ENCODE measurements at places on chromosomes 13 and 19.

- peaks cover 30% of the 10 kb centered on the region for H3K4me1 ChIP-seq
- H3K27me3 ChIP-seq: peaks cover 94% of the 10 kb centered on the region
- no peak overlapping the region for H3K27ac ChIP-seq
Observed at GRCh38 chr19:7864690-7865074, 9.5 kb downstream of the PRR36 start.

DNA sequence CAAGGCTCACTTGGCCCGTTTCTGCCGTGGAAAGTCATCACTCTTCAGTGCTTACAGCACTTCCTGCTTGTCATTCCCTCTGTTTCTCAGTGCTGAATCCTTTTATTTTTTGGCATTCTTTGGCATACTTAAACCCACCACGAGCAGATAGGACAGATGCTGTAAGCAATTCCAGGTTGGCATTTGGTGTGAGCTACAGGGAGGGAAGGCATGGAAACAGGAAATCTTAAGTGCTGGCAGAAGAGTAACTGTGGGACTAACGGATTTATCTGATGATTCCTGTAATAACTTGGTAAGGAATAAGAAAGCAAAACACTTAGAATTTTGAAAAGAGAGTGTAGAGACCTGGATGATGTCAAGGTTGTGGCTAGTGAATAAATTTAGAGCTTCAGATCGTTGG is 273.4 kb downstream of the GPC6 start:
- DNase-seq: no peak
- no peaks in the 10 kb centered on the region for H3K27me3 ChIP-seq
- H3K4me3 ChIP-seq: no peak overlapping the region

GRCh38 chr13:112341976-112342735 is 34.0 kb upstream of the SPACA7 start:
- no peak overlapping the region for H3K4me3 ChIP-seq
- no peaks in the 10 kb centered on the region for H3K4me1 ChIP-seq
- H3K36me3 ChIP-seq: no peaks in the 10 kb centered on the region
- peaks cover 36% of the 10 kb centered on the region for H3K27me3 ChIP-seq
- no peak for DNase-seq

DNA sequence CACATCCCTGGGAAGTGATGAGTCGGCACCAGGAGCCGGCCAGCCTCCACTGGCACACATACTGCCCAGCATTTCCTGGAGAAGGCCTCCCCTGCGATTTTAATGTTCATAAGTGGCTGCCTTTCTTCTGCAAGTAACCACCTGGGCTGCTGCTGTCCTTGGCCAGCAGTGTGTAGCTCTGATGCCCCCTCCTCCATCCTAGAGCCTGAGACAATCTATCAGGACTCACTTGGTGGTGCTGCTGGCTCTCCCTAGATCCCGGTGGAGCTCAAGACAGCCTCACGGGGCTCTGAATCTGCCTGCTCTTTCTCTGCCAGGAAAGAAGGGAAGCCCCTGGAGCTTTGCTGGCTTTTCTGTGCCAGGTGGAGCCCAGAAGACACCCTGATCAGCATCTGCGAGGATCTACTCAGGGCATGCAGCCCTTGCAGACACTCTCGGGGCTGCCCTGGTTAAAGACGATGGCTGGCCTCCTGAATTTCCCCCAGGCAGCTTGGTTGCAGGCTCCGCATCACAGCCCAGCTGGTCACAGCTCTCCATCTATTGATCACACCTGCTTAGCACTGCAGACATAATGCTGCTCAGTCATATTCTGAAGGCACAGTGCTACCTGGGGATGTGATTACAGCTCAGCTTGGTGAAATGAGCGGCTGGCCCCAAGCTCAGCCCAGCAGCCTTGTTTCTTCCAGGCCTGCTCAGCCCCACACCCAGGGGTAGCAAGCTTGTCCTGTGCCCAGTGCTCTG is 122.3 kb downstream of the ZDHHC20 start:
- H3K27me3 ChIP-seq: peaks cover 3% of the 10 kb centered on the region
- no peak overlapping the region for H3K4me3 ChIP-seq
- no peak overlapping the region for H3K27ac ChIP-seq

DNA sequence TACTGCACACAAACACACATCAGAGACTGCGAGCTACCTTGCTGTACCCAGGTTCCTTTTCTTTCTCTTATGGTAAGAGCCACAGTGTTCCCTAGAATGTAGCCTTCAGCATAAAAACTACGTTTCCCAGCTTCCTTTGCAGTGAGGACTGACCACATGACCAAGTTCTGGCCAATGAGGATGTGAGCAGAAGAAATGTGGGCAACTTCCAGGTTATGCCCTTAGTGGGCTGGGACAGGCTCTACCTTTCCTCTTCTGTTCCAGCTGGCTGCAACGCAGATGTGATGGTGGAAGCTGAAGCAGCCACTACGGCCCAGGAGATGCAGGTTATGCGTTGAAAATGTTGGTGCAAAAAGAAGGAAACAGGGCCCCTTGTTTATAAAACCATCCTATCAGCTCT is 27.5 kb downstream of the VRK3 start:
- DNase-seq: peak; percentile 35
- peaks cover under 1% of the 10 kb centered on the region for H3K4me1 ChIP-seq
- H3K27me3 ChIP-seq: no peaks in the 10 kb centered on the region
- no peak overlapping the region for H3K4me3 ChIP-seq

- peaks cover 46% of the 10 kb centered on the region for H3K27me3 ChIP-seq
- H3K27ac ChIP-seq: no peak overlapping the region
- no peaks in the 10 kb centered on the region for H3K36me3 ChIP-seq
- no peak for DNase-seq
Observed at GRCh38 chr13:113907635-113908617, 44.0 kb upstream of the GAS6 start.

GRCh38 chr13:32545083-32545482 is 6.5 kb upstream of the N4BP2L2 start:
- no peaks in the 10 kb centered on the region for H3K36me3 ChIP-seq
- H3K27me3 ChIP-seq: peaks cover 8% of the 10 kb centered on the region
- H3K4me3 ChIP-seq: no peak overlapping the region
- DNase-seq: no peak
- H3K27ac ChIP-seq: no peak overlapping the region

GRCh38 chr19:14632286-14632685 is 42.4 kb downstream of the ADGRE3 start:
- H3K27ac ChIP-seq: no peak overlapping the region
- no peaks in the 10 kb centered on the region for H3K36me3 ChIP-seq
- peaks cover 5% of the 10 kb centered on the region for H3K27me3 ChIP-seq
- no peaks in the 10 kb centered on the region for H3K4me1 ChIP-seq
- DNase-seq: no peak

Measured in activated naive CD4-positive, alpha-beta T cell treated with anti-CD3 and anti-CD28 coated beads, Interleukin-2, amount 10 ng/mL, durations not matched to agents 7 days and 5 days (primary cell).